NCI-H1417 (cell line): ENCODE measurements at places on chromosomes 5 and 9.
A peak's percentile ranks its signal among the peaks of the same experiment; 100 is the strongest.

DNA sequence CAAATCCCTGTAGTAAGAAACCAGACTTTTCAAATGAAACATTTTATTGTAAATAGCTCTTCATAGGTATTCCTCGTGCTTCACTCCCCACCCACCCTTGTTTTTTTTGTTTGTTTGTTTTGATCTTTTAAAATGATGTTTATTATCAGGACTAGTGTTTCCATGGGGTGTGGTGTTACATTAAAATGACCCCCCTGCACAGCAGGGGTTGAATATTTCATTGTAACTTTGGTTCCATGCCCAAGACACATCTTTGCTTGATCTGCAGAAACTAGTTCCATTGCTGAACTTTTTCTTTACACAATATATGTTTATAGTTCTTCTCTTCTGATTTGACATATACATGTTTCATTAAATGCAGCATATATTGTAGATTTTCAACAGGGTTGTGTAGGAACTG lies 81.3 kb upstream of the DPYSL3 start:
- DNase-seq: no peak

DNA sequence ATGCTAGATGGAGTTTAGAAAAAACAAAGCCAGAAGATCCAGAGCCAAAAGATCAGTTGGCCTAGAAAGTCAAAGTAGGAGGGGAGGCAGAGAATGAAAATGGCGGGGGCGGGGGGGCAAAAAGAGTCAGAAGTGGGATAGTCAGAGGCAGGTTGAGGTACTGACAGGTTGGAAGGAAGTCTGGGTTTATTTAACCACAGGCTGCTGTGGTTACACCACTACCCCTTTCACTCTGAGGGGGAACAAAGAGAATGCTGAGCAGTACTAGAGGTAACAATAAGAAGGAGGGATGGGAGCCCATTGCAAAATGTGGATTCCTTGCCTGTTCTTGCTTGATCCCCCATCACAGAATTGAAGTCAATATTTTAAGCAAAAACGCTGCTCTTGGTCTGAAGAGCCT lies 111.8 kb downstream of the CAVIN4 start:
- DNase-seq: no peak

DNA sequence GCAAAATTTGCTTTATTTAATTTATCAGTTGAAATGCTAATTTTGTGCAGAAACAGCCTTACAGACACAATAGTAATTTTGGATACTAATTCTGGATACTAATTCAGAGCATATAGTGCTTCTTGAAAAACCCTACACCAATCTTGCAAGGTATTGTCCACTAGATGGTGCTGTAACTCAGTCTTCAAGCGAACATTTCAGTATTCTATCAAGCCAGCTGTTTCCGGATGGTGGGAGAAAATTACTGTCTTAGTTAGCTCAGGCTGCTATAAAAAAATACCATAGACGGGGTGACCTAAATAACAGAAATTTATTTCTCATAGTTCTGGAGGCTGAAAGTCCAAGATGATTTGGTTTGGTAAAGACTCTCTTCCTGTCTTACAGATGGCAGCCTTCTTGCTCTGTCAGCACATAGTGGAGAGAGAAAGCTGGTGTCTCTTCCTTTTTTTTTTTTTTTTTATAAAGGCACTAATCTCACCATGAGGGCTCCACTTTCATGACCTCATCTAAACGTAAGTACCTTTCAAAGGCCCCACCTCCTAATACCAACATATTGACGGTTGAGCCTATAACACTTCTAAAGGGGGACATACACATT lies 1306.5 kb upstream of the CDH9 start:
- peak; percentile 70 for DNase-seq

DNA sequence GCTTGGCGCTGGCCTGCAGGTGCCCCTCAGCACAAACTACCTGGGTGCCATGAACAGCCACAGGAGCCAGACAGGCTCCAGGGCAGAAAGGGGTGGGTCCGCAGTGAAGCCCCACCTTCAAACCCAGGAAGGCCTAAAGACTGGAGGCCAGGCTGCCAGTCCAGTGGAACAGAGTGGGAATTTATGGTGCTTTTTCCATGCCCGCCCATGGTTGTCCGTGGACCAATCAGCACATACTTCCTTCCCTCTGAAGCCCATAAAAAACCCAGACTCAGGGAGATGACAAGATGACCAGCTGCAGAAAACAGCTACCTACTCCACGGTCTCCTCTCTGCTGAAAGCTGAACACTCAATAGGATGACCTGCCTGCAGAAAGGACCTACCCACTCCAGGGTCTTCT lies 275.4 kb upstream of the ADRA1B start:
- no peak for DNase-seq

DNA sequence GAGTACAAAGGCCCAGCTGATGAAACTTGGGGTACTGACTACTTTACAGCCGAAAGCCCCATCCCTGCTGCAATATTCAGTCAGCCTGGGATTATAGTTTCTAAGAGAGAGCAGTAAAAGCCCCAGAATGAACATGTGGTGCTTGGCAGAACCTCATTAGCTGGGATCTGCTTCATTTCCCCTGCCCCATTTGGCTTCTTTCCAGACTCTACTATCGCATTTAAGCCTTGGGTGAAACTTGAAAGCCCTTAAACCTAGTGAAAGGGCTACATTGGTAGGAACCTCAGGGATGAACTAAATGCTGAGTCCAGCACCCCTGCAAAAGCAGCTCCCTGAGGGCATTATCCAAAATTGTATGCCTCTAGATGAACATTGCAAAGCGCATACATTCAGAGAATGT lies 631.1 kb downstream of the ACTL7B start:
- DNase-seq: peak; percentile 3

GRCh38 chr9:105126226-105126625 lies 118.2 kb upstream of the SLC44A1 start:
- no peak for DNase-seq

GRCh38 chr9:79325501-79325900 lies 246.3 kb upstream of the TLE4 start:
- DNase-seq: no peak

- no peak for DNase-seq
These were observed 818.5 kb downstream of the SEMA5A start for GRCh38 chr5:8727396-8727795.

GRCh38 chr5:56512313-56512996 lies 279.3 kb upstream of the ANKRD55 start:
- no peak for DNase-seq

DNA sequence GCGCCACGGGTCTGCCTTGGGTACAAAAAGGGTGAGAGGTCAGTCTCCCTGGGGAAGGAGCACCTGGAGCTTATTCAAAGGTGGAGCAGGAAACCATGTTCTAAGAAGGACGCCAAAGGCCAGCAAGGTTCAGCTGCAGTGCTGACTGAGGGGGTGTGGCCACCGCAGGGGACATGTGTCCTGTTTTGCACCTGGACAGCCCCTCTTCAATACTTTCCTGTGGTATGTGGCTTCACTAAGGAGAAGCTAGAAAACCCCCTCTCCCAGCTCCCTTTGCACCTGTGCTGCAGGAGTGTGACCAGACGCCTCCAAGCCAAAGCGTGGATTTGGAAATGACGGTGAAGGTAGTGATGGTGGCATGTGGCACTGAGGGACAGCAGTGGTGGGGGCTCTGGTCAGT lies 23.6 kb downstream of the TRIM14 start:
- DNase-seq: no peak

- DNase-seq: no peak
These were observed 2.5 kb upstream of the ADRB2 start for GRCh38 chr5:148823871-148824270.

GRCh38 chr9:124676159-124676551 lies 95.0 kb downstream of the NR6A1 start:
- no peak for DNase-seq

- no peak for DNase-seq
These were observed 660.8 kb downstream of the TLE1 start for GRCh38 chr9:81028504-81028903.

GRCh38 chr9:121927081-121927480 lies 166.0 kb downstream of the TTLL11 start:
- no peak for DNase-seq

- no peak for DNase-seq
These were observed 132.3 kb upstream of the COL5A1 start for GRCh38 chr9:134509281-134509680.
